ENCODE measurements at places on chromosomes 3 and 15. TPM values are rescaled to one million over a fixed set of nuclear protein-coding genes. Genes with fewer than 3 reads are reported as not detected.

Gene RTP3
- not detected for total RNA-seq

Gene UBE3A
- total RNA-seq: 106 TPM

Gene SUSD5
- total RNA-seq: 0.66 TPM

Gene ANKDD1A
- 3.5 TPM for total RNA-seq

Gene TTC14
- 30.4 TPM for total RNA-seq

Gene P2RY13
- not detected for total RNA-seq
